ENCODE measurements at places on chromosomes 3 and 15.

- peak; percentile 72 for DNase-seq
Measured at GRCh38 chr3:98778852-98779413, 15.8 kb downstream of the ST3GAL6 start.

DNA sequence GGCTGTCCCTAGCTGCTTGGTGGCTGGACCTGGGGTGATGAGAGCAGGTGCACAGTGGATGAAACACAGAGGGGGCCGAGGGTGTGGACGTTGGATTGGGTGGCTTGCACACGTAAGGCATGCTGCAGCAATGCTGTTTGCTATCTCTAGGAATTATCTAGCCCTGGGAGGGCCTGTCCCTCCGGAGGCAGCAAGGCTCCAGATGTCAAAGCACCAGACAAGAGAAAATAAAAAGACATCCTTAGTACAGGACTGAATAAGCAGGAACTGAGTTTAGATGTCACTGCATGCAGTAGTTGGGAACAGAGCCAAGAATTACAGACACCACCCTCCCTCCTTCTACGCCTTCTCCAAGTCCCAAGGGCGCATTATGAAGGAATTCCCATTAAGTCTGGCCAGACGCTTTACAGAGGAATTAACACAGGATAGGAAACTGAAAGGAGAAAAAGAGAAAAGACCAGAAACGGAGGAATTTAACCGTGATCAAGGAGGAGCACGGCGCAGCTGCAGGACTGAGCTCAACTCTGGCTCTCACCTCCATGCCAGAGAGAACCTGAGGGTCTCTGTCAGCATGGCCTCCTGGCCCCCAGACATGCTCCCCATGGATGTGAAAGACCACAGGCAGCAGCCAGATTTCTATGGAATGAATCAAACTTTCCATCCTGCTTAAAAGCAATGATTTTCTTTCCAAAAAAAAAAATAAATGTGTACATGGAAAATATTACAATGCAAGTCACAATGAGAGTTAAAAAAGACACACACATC lies 13.8 kb downstream of the ATP10A start:
- peak; percentile 98 for DNase-seq

GRCh38 chr15:29451201-29451781 lies 181.7 kb upstream of the NSMCE3 start:
- DNase-seq = no peak

DNA sequence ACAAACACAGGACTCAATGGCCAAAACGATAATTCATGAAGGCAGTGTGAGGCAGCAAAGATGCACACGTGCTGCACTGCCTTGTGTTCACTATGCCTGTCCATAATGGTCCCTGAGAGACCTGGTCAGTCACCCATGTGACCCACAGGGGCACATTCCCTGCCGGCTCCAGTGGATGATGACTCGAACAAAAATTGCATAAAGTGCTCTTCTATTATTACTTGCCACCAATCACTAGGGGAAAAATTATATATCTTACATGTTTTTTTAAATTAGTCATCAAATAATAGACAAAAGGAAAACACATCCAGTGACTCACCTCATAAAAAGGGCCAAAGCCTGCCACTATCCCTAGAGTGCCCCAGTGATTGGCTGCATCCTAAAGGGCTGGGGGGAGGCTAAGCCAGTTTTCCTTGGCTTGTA lies 47.5 kb downstream of the UBP1 start:
- DNase-seq = peak; percentile 99

GRCh38 chr3:20406611-20407011 lies 220.6 kb upstream of the SGO1 start:
- peak; percentile 55 for DNase-seq

GRCh38 chr15:91263632-91264531 lies 163.8 kb downstream of the SV2B start:
- DNase-seq = peak; percentile 41

- DNase-seq = peak; percentile 40
Measured at GRCh38 chr15:85316244-85316934, 64.0 kb upstream of the AKAP13 start.

- no peak for DNase-seq
Measured at GRCh38 chr3:114494498-114494897, 200.7 kb downstream of the TIGIT start.

GRCh38 chr3:151316267-151316991 lies at the start of gene GPR87:
TSS of gene GPR87 (minus strand) at chr3:151316820. CDS start at chr3:151300100, 16,720 bp downstream.
- no peak for DNase-seq

DNA sequence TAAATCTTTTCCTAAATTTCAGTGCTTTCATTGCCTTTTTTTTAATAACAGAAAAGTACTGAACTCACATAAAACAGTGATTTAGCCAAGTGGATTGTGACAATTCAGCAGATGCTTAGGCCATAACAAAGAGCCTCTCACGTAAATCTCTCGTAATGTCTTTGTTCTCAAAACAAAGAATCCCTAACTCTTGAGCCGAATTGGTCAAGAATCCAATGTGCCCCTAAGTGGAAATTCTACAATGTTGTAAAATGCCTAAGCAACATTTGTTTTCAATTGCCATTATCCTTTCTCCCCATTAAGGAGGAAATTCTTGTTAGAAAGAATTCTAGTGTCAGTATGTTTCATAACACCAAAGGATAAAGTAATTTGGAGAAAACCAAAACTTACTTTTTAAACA lies 235.7 kb upstream of the THBS1 start:
- DNase-seq = no peak

DNA sequence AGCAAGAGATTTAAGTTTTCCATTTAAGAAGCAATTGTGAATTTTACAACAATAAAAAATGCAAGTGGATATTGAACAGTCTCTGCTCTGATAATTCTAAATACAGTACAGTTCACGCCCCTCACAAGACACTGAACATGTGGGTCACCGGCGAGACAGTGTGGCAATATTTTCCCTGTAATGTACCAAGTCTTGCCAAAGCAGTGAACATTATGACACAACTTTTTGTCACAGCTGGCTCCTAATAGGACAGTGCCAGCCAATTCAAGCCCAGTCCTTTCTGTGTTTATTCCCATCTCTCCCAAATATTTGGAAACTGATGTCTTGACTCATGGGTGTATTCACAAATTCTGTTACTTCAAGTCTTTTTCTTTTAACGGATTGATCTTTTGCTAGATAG lies 62.3 kb downstream of the PPARG start:
- DNase-seq = no peak

- no peak for DNase-seq
Measured at GRCh38 chr3:40502034-40502433, 3.8 kb upstream of the ZNF620 start.

DNA sequence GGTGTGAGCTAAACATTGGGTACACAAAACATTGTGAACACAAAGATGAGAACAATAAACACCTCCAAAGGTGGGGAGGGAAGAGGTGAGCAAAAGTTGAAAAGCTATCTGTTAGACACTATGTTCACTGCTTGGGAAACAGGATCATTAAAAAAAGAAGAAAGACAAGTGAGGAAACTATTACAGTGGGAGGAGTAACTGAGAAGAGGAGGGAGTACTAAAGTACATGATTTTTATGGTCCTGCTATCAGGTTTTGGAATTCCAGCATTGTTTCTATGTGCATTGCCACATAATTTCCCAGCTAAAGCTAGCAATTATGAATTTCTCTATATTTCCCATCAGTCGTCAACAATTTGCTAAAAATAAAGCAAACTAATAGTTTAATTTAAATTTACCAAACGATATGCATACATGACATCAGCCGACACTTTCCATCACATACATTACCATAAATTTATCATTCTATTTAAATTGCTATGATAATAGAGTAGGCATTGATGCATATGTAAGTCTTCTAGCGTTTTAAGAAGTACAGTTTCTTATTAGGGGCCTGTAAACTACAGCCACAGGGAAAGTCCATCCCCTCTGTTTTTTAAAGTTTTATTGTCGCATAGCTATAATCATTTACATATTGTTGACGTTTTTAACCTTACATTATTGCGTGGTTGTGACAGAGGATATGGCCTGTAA lies 221.8 kb downstream of the CHL1 start:
- DNase-seq = no peak

- no peak for DNase-seq
Measured at GRCh38 chr3:13883681-13884080, 3.8 kb upstream of the WNT7A start.

- peak; percentile 84 for DNase-seq
Measured at GRCh38 chr15:75842722-75843677, at the start of gene UBE2Q2. TSS of gene UBE2Q2 (plus strand) at chr15:75843447. CDS start at chr15:75843667, 220 bp downstream.
